ENCODE measurements at places on chromosomes 5 and 9. TPM values are rescaled to one million over a fixed set of nuclear protein-coding genes. Genes with fewer than 3 reads are reported as not detected.

- DNase-seq = no peak
Observed at GRCh38 chr9:101977614-101978210, 239.3 kb upstream of the GRIN3A start.

DNA sequence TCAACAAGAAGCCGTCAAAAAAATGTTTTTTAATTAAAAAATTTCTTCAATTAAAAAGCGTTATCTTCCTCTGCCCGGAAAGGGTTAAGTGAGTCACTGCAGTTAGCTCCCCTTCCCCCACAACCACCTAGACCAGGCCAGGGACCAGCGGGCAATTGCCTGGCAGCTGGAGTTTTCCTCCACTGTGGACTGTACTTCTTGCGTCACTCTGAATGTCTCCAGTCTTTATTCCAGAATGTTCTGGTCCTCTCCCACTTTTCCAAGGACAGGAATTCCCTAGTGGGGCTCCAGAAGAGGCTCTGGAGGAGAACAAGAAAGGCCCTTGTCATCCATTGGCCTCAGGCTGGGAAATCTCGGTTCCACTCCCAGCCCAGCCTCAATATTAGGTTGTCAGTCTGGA, 114.0 kb downstream of the C9orf50 start:
- no peak for DNase-seq

Gene PCDHGB5
- not detected for total RNA-seq

- no peak for DNase-seq
Observed at GRCh38 chr5:132764671-132765238, 12.3 kb downstream of the SEPTIN8 start.

DNA sequence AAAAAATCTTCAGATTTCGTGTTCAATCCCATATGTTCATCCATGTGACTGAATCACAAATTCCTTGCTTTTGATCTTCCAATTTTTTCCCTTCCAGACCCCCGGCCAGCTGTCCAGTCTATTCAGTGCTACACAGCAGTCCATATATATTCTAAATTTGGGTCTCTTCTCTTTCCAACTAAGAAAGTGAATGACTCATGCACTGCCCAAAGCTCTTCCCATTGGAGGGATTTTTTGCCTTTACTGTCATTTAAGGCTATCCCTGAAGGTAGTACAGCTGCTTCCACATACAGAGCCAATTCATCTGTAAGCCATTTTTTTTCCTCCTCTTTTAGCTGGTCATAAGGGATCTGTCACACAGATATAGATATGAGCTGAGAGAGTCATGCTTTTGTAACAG, 478.3 kb downstream of the DMRT2 start:
- no peak for DNase-seq

DNA sequence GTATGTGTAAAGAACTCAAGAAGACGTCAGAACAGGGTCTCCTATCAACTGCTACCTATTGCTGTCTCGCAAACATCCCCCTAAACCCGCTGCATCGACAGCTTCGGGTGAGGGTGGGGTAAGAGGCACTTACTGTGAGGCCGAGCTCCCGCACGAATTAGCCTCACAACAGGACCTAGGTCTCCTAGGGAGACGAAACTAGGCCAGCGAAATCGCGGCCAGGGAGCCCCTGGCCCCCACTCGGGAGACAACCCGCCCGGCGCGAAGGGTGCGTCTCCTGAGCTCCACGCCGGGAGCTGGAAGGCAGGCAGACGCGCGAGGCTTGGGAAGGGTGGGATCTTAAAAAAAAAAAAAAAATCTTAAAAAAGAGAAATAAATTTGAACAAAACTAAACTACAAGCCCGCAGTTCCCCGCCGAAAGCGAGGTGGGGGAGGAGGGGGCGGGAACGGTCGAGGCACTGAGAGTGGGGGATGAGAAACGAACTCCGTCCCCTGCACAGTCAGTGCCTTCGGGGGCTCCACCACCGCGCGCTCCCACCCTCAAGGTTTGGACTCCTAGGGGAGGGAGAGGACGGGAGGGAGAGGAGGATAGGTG, 33.0 kb upstream of the NFIB start:
- no peak for DNase-seq
